ENCODE measurements at places on chromosomes 2 and 18.

- no peak for DNase-seq
These were observed 39.0 kb downstream of the MAIP1 start for GRCh38 chr2:199994371-199994770.

- DNase-seq = no peak
These were observed 47.9 kb downstream of the BOLA3 start for GRCh38 chr2:74099835-74100234.

DNA sequence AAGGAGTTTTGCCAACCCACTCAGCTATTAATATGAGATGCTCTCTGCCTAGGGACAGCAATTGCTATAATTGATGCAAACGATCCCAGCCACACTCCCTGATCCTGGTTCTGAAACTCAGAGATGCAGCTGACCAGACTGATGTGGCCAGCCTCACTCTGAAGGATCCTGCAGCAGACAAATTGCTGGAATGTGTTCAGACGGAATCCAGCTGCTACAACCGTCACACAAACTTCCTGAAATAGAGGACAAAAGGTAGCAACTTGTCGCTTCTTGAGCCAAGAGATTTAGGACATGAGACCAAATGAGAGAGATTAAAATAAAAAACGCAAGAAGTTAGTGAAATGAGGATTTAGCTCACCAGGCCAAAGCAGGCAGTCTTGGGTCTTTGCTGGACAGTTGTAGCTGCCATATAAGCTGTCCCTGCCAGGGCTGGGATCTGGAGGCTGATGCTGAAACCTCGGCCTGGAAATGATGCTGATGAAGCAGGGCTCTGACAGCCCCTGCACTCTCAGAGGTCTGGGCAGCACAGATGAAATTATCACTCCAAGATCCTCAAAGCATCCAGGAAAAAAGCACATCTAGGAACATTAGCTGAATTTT lies 8.3 kb upstream of the YWHAQ start:
- no peak for DNase-seq

DNA sequence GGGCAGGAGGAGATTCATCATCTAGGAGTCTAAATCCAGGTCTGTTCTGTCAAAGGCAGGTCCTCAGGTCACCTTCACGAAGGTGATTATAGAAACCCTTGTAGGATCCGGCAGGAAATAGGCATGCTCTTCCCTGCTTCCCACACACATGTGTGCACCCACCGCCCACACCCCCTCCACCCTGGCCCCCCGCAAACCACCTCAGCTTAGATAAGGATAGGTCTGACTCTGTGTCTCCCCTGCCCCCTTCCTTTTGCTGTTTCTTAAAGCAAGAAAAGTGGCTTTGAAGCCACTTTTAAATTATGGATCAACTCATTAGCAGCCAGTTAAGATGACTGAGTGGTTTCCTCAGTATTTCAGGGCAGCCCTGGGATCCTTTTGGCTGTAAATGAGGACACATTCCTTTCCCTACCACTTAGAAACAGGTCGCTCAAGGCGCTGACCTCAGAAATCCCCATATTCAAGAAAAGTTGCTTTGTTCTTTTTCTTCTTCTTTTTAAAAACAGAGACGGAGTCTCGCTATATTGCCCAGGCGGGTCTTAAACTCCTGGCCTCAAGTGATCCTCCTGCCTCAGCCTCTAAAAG lies 14.5 kb upstream of the CIB4 start:
- DNase-seq = no peak

- no peak for DNase-seq
These were observed 178.5 kb downstream of the TPGS2 start for GRCh38 chr18:36650266-36650665.

- DNase-seq = no peak
These were observed 130.2 kb upstream of the DLX2 start for GRCh38 chr2:172232708-172233396.

- DNase-seq = peak; percentile 80
These were observed 160.7 kb upstream of the SP5 start for GRCh38 chr2:170554278-170554955.

- no peak for DNase-seq
These were observed 351.3 kb upstream of the RAB12 start for GRCh38 chr18:8257851-8258434.

- DNase-seq = peak; percentile 65
These were observed 95.9 kb upstream of the SPTBN1 start for GRCh38 chr2:54360055-54360792.

- DNase-seq = no peak
These were observed 666.0 kb downstream of the DSC3 start for GRCh38 chr18:30376515-30376914.

GRCh38 chr2:84865181-84865783 lies 15.6 kb downstream of the TRABD2A start:
- DNase-seq = no peak

DNA sequence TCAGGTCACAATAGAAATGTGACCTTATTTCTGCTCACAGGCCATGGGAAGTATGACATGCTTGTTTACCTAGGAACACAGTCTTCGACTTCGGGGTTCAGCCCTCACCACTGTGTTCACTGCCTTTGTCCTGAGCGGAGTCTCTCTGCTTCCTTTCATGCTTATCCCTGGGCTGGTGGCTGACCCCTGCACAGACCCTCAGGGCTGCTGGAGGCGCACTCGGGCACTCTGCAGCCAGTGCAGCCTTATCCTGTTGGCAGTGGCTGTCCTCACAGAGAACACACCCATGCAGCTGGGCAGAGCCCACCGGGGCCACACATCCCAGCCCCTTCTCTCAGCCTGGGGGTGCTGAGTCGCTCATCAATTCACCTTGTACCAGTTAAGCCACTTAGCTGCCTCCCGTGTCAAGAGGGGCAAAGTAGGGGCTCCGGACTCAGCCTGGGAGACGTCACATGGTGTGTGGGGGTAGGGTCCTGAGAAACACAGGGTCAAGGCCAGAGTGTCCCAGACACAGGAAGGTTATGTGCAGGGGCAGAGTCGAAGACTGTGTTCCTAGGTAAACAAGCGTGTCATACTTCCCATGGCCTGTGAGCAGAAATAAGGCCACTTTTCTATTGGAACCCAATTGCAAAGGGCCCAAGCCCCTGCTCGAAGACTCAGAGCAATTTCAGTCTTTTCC lies 107.5 kb downstream of the FAM210A start:
- no peak for DNase-seq

DNA sequence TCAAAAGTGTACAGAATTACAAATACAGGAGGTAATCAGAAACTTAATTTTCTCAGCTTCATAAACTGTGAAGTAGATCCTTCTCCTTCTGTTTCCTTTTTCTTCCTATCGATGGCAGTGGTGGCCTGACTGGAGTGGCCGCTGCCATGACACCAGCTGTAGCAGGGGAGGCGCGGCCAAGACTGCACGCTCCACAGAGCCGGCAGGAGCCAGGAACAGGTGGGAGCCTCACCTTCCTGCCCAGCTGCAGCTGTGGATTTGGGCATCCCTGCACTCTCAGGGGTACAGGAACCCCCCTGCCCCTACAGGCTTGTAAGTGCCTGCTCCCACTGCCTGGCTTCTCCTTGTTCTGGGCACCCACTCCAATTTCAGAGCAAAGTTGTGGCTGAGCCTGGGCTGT lies 76.1 kb downstream of the EPB41L3 start:
- DNase-seq = no peak

Measured in fibroblast of skin of left quadriceps (primary cell).